Activated CD4-positive, alpha-beta T cell treated with anti-CD3 and anti-CD28 coated beads, Interleukin-2, amount 10 ng/mL, durations not matched to agents 24 days and 14 days (primary cell): ENCODE measurements at places on chromosomes 3 and 15. TPM values are rescaled to one million over a fixed set of nuclear protein-coding genes. Genes with fewer than 3 reads are reported as not detected.

DNA sequence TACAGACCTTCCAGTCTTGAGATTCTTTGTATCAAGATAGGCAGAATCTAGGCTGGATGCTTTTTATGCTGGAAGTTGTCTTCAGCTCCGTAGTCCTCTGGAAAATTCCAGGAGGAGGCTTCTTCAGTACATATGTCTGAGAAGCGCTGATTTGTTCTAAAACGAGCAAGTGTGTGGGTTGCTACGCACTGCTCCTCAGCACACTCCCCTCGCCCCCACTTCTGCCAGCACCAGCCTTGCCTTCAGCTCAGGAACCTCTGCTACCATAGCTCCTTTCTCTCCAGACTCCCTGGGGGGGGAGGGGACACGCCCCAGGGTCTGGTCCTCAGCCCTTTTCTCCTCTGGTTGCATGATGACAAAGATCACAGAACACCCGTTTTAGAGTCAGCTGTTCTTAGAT, 75.5 kb upstream of the TRA2B start:
- peaks cover 10% of the 10 kb centered on the region for H3K27me3 ChIP-seq
- no peaks in the 10 kb centered on the region for H3K36me3 ChIP-seq
- no peak overlapping the region for H3K27ac ChIP-seq
- no peak for DNase-seq

DNA sequence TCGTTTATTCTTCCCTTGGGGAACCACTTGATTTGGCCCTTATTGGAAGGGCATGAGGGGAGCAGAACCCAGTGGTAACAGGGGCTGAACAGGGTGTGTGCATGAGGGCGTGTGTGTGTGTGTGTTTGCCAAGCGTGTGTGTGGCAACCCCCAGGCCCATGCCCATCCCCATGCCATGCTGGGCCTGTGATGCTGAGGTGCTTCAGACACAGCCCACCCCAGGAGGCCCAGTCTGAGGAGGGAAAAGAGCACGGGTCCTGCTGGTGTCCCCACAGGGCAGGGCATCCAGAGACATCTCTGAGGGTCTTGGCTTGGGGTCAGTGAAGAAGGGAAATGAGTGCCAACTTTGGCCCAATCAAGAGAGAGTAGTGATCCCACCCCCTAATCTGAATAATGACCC, 71.6 kb downstream of the RASGRF1 start:
- H3K4me1 ChIP-seq = no peaks in the 10 kb centered on the region
- no peaks in the 10 kb centered on the region for H3K36me3 ChIP-seq
- no peak overlapping the region for H3K27ac ChIP-seq
- H3K4me3 ChIP-seq = no peak overlapping the region
- DNase-seq = no peak
- no peaks in the 10 kb centered on the region for H3K27me3 ChIP-seq

DNA sequence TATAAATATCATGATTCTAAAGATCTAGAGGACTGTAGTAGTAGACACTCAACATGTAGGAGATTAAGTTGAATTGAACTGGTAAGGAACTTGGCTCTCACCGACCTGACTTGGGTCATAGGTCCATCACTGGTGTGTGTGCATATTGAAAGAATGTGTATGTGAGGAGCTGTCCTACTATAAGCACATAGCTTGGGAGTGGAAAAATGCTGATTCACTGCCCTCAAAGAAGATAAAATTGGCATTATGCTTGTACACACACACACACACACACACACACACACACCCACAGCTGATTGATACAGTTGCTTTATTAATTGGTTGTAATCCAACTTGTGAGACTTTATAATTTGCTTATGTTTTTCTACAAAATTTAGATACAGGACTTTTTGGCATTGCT, 411.0 kb upstream of the NR2F2 start:
- H3K27ac ChIP-seq = no peak overlapping the region
- H3K4me1 ChIP-seq = no peaks in the 10 kb centered on the region
- no peaks in the 10 kb centered on the region for H3K36me3 ChIP-seq
- no peak for DNase-seq
- peaks cover 25% of the 10 kb centered on the region for H3K27me3 ChIP-seq
- no peak overlapping the region for H3K4me3 ChIP-seq

DNA sequence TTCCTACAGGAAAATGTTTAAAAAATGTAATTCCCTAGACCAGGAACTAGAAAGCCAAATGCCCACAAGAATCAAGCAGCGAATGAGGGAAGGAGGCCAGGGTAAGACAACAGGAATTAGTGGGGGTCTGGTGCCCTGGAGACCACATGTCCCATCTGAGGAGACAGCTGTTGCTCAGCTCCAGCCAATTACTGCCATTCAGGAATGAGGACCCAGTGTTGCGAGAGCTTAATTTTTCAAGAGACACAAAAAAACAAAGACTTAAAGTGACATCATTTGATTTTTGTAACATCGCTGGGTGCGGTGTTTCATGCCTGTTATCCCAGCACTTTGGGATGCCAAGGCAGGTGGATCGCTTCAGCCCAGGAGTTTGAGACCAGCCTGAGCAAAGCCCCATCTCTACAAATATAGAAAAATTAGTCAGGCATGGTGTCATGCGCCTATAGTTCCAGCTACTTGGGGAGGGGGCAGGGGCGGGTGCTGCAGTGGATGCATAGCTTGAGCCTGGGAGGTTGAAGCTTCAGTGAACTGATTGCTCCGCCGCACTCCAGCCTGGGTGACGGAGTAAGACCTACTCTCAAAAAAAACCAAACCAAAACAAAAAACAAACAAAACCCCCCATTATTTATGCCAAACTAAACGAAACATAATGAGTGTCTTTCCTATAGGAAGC, 52.8 kb upstream of the LRIG1 start:
- peaks cover 4% of the 10 kb centered on the region for H3K27me3 ChIP-seq
- no peak for DNase-seq
- no peaks in the 10 kb centered on the region for H3K36me3 ChIP-seq
- no peak overlapping the region for H3K4me3 ChIP-seq
- no peak overlapping the region for H3K27ac ChIP-seq
- peaks cover 8% of the 10 kb centered on the region for H3K4me1 ChIP-seq

DNA sequence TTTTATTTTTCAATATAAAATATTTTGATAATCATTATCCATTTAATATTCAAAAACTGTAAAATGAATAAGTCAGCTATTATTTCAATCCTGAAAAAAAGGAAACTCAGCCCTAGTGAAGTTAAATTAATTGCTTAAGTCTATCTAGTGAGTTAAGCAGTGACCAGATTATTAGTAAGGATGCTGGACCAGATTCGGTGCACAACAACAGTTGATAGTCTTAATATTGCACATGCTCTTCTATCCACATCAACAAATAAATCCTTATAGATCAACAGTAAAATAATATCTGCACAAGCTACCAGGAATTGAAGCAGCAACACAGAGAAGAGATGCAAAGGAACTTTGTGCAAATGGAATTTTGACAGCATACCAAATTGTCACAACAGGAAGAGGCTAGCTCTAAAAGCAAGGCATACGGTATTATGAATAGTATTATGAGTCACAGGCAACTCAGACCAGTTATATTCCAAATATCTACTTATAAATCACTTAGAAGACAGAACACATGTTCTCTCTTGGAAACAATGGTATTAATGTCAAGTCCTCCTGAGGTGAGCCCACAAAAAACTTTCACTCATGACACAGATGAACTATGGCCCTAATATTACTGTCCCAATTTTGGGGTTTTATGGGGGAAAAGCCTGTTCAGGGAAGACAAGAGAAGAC, 24.9 kb downstream of the VPS13C start:
- H3K4me1 ChIP-seq = peaks cover 14% of the 10 kb centered on the region
- H3K4me3 ChIP-seq = no peak overlapping the region
- H3K27me3 ChIP-seq = no peaks in the 10 kb centered on the region

Gene ZMAT3
- total RNA-seq = 11.8 and 13.1 TPM in 2 replicates

- H3K4me1 ChIP-seq = peaks cover 12% of the 10 kb centered on the region
- no peaks in the 10 kb centered on the region for H3K27me3 ChIP-seq
- peaks cover 58% of the 10 kb centered on the region for H3K36me3 ChIP-seq
- no peak overlapping the region for H3K27ac ChIP-seq
Measured at GRCh38 chr15:58665672-58666071, 83.8 kb downstream of the ADAM10 start.

DNA sequence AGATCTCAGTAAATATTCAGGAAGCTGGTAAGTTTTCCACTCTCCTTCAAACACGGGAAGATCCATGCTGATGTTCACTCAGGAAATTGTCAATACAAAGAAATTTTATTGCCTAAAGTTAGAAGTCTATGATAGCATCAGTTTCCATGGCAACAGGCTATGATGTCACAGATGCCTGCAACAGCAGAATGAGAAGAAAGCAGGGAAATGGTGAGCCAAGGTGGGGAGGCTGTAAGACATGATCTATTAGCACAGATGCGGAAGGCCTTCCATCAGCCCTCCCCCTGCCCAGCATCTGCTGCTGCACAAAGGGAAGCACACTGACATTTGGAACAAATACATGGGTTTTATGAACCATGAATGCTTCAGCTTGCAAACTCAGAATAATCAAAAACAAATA, 28.6 kb downstream of the EPHB1 start:
- no peak for DNase-seq
- H3K4me1 ChIP-seq = no peaks in the 10 kb centered on the region
- H3K27ac ChIP-seq = no peak overlapping the region
- no peak overlapping the region for H3K4me3 ChIP-seq

DNA sequence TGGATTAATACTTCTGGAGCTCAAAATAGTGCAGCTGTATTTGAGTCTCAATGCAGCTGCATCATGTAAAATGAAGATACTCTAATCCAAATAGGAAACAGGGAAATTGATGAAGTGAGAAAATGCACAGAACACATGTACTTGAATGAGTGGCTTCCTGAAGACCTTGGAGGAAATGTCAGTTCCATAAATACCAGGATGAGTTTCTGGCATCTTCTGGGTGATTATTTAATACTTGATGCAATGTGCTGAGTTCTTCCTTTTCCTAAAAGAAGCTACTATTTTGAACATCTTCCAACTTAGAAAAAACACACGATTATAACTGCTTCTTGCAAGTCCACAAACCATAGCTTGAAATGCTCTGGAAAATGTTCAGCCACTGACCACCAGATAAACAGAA, 162.8 kb downstream of the SLC9A9 start:
- DNase-seq = no peak
- H3K4me1 ChIP-seq = no peaks in the 10 kb centered on the region
- no peak overlapping the region for H3K4me3 ChIP-seq
- peaks cover 1% of the 10 kb centered on the region for H3K27me3 ChIP-seq
- H3K36me3 ChIP-seq = no peaks in the 10 kb centered on the region
- no peak overlapping the region for H3K27ac ChIP-seq
